ENCODE measurements at places on chromosomes 7 and 10. TPM values are rescaled to one million over a fixed set of nuclear protein-coding genes. Genes with fewer than 3 reads are reported as not detected.

The ADAM12 gene
- 0.27 TPM for total RNA-seq

The UTF1 gene
- total RNA-seq, result not detected

The MEOX2 gene
- 9.5 TPM for total RNA-seq

The SSC4D gene
- 3.2 TPM for total RNA-seq

The GFRA1 gene
- 5.8 TPM for total RNA-seq

The ATOH7 gene
- not detected for total RNA-seq

- H3K4me3 ChIP-seq, result no peak overlapping the region
- H3K36me3 ChIP-seq, result no peaks in the 10 kb centered on the region
- no peak overlapping the region for H3K27ac ChIP-seq
- DNase-seq, result no peak
Measured at GRCh38 chr7:100008525-100008924, 6.9 kb upstream of the ZKSCAN1 start.

DNA sequence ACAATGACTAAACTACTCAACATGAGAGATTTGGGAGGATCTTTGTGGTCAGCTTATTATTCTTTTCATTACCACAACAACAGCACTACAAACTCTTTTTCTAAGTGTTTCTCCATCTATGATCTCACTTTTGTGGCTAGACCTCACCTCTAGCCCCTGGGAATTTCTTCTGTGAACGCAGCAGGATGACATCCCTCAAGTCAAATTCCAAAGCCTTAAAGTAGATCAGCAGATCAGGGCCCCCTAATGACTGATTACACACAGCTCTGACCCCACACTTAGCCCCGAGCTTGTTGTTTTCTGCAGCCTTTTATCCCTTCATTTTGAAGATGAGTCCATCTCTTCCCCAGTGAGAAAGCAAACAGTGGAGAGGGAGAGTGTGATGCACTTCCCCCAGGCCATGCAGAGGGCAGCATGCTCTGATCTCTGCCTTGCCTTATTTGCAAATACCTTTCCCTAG is 27.3 kb downstream of the TFAM start:
- no peaks in the 10 kb centered on the region for H3K36me3 ChIP-seq
- no peak overlapping the region for H3K27ac ChIP-seq
- H3K4me3 ChIP-seq, result no peak overlapping the region
- H3K27me3 ChIP-seq, result no peaks in the 10 kb centered on the region
- DNase-seq, result no peak
- no peaks in the 10 kb centered on the region for H3K4me1 ChIP-seq

DNA sequence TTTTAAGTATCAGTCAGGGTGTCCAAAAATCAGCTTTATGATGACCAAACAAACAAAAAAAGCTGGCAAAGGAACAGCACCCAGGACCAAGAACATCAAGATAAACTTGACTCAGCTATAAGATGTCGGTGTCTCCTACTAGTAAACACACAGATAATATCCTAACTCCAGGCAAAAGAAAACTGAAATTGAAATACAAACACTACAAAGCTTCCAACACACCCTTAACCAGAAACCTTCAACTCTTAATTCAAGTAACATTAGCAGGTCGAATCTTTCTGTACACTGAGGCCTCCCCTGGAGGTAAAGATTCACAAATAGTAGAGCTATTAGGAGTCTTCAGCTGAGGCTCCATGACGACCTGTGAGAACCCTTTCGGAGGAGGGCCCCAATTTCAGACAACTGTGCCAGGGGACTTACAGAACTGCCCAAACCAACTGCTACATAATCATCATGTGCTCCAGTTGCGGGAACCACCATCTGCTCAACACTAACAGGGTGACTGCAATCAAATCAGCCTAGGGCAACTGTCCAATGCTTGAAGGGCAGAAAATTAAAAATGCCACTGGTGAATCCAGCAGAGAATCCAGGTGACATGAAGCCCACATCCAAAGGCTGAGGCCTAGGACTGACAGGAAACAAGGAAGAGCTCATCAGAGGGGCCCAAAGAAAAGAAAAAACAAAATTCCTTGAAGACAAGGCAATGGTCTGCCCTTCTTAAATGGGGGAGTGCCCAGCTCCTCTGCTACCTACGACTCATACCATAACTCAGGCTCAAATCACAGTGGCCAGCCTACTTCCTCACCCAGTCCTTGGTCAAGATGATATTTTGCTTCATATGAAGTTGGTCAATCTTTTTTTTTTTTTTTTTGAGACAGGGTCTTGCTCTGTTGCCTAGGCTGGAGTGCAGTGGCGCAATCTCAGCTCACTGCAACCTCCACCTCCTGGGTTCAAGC is 20.0 kb downstream of the XPNPEP1 start:
- no peaks in the 10 kb centered on the region for H3K27me3 ChIP-seq
- H3K36me3 ChIP-seq, result peaks cover 4% of the 10 kb centered on the region
- peak overlapping the region; percentile 0 for H3K27ac ChIP-seq
- DNase-seq, result no peak
- H3K4me1 ChIP-seq, result peaks cover 29% of the 10 kb centered on the region
- peak overlapping the region; percentile 22 for H3K4me3 ChIP-seq

DNA sequence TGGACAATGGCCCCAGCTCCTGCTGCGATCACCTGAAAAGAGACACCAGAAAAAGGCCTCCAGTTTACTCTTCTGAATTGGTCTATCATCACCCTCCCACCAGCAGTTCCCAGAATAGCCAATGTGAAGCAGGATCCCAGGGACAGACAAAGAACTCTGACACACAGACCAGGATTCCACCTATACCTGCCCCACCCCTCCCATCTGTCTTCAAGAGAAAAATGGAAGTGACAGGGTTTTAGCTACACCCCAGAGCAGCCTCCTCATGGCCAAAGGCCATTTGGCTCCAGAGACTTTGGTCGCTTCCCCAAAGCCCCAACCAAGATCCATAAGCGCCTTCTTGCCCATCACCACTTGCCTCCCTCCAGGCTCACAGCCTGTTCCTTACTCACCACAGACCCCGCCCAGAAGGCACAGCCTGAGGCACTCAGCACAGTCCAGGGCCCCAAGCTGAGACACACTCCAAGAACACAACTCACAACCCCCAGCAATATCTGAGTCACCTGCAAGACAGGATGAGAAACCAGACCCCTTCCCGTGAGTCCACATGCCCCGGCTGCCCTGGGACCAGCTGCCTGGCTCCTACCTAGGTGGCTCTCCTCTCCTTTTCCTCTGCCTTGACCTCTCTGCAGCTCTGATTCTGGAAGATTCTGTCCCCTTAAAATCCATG is 6.5 kb downstream of the TMEM176B start:
- no peak overlapping the region for H3K27ac ChIP-seq
- H3K27me3 ChIP-seq, result no peaks in the 10 kb centered on the region
- DNase-seq, result no peak
- H3K36me3 ChIP-seq, result no peaks in the 10 kb centered on the region
- no peak overlapping the region for H3K4me3 ChIP-seq

GRCh38 chr10:11626071-11626470 is 14.6 kb upstream of the USP6NL start:
- no peak for DNase-seq
- no peak overlapping the region for H3K4me3 ChIP-seq
- H3K36me3 ChIP-seq, result no peaks in the 10 kb centered on the region
- H3K4me1 ChIP-seq, result no peaks in the 10 kb centered on the region
- no peak overlapping the region for H3K27ac ChIP-seq
- H3K27me3 ChIP-seq, result no peaks in the 10 kb centered on the region

DNA sequence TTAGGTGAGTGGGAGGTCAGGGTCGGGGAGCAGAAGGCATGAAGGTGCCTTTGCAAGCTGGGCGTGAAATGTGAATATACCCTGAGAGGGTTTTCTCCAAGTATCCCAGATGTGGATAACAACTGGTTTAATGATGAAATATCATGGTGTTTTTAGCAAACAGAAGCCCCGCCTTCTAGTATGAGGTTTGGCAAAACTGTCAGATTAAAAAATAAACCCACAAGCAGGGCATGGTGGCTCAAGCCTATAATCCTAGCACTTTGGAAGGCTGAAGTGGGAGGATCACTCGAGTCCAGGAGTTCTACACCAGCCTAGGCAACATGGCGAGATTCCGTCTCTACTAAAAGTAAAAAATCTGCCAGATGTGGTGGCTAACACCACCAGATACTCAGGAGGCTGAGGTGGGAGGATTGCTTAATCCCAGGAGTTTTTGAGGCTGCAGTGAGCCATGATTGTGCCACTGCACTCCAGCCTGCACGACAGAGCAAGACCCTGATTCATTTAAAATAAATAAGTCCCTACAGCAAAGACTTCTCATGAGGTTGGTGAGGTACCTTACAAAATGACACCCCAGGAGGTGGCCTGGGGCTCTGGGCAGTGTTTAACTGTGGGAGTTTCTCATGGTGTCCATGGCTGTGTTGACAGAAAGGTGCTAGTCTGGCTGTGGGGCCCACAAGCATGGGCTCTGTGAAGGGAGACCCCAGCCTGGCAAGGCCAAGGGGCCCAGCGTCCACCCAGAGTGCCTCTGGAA is 6.7 kb upstream of the PWWP2B start:
- no peak for DNase-seq
- no peaks in the 10 kb centered on the region for H3K27me3 ChIP-seq
- no peaks in the 10 kb centered on the region for H3K4me1 ChIP-seq
- no peak overlapping the region for H3K4me3 ChIP-seq

DNA sequence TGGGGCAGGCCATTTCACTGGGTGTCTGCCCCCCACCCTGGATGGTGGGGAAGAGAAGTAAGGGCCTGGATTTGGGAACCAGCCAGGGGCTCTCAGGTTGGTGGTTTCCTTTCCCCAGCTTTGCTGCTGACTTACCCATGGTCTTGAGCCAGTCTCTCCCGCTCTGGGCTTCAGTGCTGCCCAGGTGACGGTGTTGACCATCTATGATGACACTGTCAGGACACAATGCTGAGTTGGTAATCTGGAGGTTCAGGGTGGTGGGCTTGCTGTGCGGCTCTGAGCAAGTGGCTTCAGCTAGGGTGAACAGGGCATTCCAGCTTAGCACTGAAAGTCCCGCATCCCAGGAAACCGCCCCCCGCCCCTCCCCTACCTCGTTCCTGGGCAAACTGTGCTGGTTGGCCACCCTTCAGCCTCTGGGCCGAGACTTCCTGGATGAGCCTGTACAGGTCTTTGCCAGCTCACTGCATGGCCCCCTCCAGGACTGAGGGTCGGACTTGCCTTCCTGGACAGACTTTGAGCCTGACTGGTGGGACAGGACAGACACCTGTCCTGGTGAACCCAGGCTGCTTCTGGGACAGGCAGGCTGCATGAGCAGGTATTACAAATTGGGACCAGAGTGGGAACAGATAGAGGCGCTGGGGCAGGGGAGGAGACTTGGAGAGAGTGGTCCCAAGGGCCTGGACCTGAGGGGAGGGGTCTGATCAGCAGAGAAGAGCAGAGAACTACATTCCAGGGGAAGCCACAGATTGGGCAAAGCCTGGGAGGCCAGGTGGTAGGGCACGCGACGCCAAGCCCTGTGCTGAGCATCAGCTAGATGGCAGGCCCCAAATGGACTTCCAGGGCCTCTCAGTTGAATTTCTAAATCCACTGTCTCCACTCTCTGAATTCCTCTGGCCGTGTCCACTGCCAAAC is 19.9 kb upstream of the ZMIZ1 start:
- H3K4me3 ChIP-seq, result no peak overlapping the region
- H3K36me3 ChIP-seq, result no peaks in the 10 kb centered on the region
- H3K4me1 ChIP-seq, result peaks cover 2% of the 10 kb centered on the region
- no peak overlapping the region for H3K27ac ChIP-seq

DNA sequence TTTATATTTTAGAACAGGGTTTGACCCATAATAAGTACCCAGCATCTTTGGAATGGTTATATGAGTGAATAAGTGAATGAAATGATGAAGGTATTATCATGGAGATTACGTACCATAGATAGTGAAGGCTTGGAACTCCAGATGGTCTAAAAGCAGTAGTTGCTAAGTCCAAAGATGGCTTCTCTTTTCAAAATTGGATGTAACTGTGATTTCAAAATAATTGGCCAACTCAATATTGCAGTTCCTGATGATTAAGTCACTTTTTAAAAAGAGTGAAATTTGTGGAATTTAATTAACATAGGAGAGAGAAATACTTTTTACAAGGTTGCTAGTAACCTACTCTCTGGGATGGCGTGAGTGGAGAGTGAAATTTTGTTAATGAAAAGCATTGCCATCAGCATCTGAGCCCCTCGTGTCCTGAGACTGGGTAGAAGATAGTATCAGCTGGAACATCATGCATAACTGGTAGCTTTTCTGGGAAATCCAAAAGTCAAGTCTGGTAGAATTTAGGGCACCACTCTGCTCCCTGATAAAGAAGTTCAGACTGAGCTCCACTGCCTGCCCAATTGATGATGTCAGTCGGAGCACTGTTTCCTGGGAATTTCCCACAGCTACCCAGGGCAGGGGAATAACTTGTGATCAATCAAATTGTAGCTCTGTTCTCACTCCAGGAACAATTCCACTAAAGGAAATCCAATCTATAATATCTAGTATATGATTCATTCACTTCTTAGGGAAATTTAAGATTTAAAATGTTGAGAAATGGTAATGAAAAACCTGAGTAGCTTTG is 3.2 kb downstream of the GPR141 start:
- no peaks in the 10 kb centered on the region for H3K36me3 ChIP-seq
- H3K4me1 ChIP-seq, result no peaks in the 10 kb centered on the region
- DNase-seq, result no peak
- no peaks in the 10 kb centered on the region for H3K27me3 ChIP-seq

DNA sequence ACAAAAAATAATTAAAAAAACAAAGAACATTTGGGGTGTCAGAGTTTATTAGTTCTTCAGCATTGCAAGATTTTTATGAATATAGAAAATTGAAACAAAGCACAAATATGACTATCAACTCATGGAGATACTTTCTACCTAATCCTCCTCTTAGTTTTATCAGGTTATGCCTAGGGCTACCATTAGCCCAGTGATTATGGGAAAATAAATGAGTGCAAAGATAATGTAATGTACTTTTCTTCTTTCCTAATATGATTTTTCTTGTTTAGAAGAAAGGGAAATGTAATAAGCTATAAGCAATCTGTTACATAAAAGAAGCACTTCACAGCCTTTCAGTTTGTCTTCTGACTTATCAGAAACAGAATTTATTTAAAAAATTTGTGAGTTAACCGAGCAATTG is 676.8 kb downstream of the SORCS1 start:
- no peaks in the 10 kb centered on the region for H3K27me3 ChIP-seq
- H3K27ac ChIP-seq, result no peak overlapping the region
- H3K4me3 ChIP-seq, result no peak overlapping the region
- no peaks in the 10 kb centered on the region for H3K4me1 ChIP-seq
- H3K36me3 ChIP-seq, result no peaks in the 10 kb centered on the region
- DNase-seq, result no peak

GRCh38 chr10:110793886-110794285 is 77.8 kb upstream of the PDCD4 start:
- no peaks in the 10 kb centered on the region for H3K36me3 ChIP-seq
- no peak overlapping the region for H3K27ac ChIP-seq
- no peaks in the 10 kb centered on the region for H3K27me3 ChIP-seq
- H3K4me3 ChIP-seq, result no peak overlapping the region
- H3K4me1 ChIP-seq, result peaks cover 21% of the 10 kb centered on the region
- DNase-seq, result no peak

DNA sequence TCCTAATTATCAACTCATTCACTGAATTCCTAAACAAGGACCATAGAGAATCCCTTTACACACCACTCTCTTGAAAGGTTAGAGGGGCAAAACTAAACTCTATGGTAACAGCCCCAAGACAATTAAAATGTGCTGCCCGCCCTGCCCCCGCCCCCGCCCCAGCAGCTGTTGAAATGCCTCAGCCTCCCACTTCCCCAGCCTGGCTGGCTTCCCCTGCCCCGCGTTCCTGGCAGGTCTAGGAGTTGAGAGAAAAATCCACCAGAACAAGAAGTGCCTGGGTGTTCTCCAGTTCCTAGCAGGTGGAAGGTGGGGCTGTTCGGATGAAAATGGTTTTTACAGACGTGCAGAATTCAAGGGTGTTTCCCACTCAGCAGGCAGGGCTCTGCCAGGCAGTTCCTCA is 109.5 kb upstream of the ZEB1 start:
- H3K27ac ChIP-seq, result no peak overlapping the region
- H3K36me3 ChIP-seq, result no peaks in the 10 kb centered on the region
- DNase-seq, result no peak
- H3K27me3 ChIP-seq, result no peaks in the 10 kb centered on the region

Data from thoracic aorta (tissue), 2 donors.